ENCODE measurements at places on chromosomes 13 and 19.

DNA sequence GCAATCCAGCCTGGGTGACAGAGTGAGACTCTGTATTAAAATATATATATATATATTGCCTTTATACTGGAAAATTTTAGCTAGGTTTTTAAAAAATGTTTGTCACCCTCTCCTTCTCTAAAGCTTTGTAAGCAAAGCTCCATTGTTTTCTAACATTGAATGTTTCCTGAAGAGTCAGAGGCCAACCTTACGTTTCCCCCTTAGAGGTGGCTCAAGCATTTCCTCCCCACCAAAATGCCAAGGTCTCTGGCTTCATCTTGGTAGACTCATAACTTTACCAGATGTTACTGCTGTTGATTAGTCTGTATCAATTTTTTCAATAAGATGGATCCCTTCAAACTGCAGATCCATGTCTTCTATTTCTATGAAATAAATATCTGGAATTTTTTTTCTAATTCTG lies 25.2 kb upstream of the IPO5 start:
- no peak for DNase-seq

GRCh38 chr13:41222259-41222852 lies 28.0 kb upstream of the KBTBD7 start:
- peak; percentile 58 for DNase-seq

DNA sequence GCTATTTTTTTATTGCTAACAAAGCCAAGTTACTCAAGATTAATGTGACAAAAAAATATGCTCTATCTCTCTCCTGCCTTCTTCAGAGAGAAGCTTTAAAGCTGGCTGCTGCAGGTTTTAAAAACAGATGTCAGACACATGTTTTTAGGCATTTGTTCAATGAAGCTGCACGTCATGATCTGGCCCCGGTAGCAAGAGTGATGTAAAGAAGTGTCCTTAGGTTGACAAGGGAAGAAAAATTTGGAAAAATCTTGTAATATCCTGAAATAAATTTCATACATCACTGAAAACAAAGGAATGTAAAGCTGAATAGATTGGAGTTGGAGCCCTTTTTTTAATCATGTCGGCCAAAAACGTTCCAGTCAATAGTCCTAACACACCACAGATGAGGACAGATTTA lies 531.4 kb upstream of the NBEA start:
- no peak for DNase-seq

- no peak for DNase-seq
Observed at GRCh38 chr13:81591528-81592220, 1250.7 kb upstream of the SPRY2 start.

GRCh38 chr13:30026093-30026492 lies 175.7 kb upstream of the UBL3 start:
- peak; percentile 97 for DNase-seq

GRCh38 chr19:4431808-4432674 lies 25.6 kb downstream of the UBXN6 start:
- no peak for DNase-seq

DNA sequence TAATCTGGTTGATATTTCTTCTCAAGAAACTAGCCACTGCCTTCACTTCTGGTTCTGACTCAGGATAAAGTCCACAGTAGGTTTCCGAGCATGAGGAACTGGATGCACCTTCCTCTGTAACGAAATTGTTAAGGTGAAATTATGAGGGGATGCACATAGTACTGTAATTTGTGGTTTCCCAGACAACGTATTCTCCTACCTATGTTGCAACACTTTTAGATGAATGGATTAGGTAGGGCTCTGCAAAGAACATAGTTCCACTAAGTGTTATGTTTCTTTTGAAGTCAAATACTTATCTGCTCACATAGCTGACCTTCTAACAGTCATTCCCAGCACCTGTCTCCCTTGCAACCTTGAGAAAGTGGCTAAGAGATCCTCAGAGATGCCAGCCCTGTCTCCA lies 5.7 kb upstream of the ZC3H13 start:
- DNase-seq: no peak

DNA sequence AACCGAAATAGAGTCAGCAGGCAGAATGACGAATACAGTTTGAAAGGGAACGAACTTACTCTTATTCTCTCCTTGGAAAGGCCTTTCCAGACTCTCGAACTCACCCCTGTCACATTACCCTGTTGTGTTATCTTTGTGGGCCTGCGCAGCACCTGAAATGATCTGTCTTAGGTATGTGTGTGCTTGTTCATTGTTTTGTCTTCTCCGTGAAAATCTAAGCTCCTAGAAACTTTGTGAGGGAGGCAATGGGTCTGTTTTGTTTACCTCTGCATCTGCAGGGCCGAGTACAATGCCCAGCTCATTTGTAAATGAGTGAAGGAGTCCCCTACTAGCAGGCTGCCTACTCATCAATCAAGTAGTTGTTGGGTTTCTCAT lies 19.6 kb downstream of the HMGB1 start:
- DNase-seq: no peak

- DNase-seq: peak; percentile 48
Observed at GRCh38 chr13:107275945-107276614, 708.1 kb upstream of the ARGLU1 start.

DNA sequence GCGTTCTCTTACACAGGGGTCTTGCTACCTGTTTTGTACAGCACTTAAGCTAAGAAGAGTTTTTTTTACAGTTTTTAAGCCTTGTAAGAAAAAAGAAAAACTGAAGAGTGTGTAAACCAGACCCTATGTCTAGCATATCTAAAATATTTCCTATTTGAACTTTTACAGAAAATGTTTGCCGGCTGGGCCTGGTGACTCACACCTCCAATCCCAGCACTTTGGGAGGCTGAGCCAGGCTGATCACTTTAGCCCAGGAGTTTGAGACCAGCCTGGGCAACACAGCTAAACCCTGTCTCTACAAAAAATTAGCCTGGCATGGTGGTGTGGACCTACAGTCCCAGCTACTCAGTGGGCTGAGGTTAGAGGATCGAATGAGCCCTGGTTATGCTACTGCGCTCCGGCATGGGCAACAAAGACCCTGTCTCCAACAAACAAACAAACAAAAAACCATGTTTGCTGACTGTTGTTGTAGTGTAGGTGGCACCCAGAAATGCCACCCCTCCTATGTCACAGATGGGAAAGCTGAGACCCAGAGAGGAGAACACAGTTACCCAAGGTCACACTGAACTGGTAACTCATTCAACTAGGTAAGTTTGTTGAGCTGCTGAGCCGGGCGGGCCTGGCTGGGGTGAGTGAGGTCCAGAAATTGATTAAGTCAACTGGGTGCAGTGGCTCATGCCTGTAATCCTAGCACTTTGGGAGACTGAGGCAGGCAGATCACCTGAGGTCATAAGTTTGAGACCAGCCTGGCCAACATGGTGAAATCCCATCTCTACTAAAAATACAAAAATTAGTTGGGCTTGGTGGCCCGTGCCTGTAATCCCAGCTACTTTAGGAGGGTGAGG lies 1.9 kb upstream of the VASP start:
- DNase-seq: peak; percentile 64

GRCh38 chr19:12521996-12522395 lies 29.3 kb downstream of the ZNF564 start:
- no peak for DNase-seq

DNA sequence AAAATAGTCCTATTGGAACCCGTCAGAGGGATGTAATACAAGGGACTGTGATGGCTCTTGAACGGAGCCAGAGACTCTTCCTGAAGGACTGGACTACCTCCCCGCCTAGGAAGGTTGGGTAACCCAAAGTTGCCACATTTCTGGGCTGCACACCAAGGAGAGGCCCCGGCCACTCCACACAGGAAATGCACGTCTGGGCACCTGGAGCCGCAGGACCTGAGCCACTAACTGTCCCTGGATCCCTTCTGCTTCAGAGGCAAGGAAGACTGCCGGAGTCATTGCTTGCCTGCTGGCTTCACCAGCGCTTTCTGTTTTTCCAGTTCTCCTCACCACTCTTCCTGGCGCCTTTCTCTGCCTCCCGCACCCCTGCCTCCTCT lies 1.2 kb upstream of the FLT1 start:
- peak; percentile 17 for DNase-seq

GRCh38 chr13:32752997-32753606 lies 166.8 kb downstream of the PDS5B start:
- DNase-seq: no peak

DNA sequence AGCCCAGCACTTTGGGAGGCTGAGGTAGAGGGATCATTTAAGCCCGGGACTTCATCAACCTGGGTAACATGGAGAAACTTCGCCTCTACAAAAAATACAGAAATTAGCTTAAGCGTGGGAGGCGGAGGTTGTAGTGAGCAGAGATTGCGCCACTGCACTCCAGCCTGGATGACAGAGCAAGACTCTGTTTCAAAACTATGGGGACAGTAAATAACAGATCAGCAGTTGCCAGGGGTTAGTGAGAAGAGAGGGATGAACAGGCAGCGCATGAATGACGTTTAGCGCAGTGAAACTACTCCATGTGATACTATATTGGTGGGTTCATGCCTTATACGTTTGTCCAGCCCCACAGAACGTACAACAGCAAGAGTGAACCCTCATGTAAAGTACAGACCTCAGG lies 7.1 kb upstream of the ICAM3 start:
- peak; percentile 47 for DNase-seq

- DNase-seq: no peak
Observed at GRCh38 chr19:4705413-4706131, 18.1 kb downstream of the DPP9 start.

DNA sequence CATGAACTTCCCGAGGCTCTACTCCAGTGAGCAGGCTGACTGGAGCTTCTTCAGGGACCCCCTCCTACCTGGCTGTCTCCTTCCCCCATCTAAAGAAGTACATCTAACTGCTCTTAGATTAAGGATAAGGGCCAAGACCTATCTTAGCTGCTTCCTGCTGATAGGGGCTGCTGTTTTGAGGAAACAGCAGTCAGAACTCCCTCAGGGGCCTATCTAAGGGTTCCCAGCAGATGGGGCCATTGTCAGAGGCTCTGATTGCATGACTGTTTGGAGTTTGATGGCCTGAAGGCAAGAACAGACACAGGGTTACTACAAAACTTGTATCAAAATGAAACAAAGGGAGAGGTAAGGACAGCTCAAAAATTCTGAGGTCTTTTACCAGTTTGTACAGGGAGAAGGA lies 2636.9 kb upstream of the PCDH20 start:
- no peak for DNase-seq

- no peak for DNase-seq
Observed at GRCh38 chr13:33105387-33106005, 89.3 kb downstream of the KL start.

- no peak for DNase-seq
Observed at GRCh38 chr19:34910770-34911169, 15.9 kb upstream of the ZNF30 start.

DNA sequence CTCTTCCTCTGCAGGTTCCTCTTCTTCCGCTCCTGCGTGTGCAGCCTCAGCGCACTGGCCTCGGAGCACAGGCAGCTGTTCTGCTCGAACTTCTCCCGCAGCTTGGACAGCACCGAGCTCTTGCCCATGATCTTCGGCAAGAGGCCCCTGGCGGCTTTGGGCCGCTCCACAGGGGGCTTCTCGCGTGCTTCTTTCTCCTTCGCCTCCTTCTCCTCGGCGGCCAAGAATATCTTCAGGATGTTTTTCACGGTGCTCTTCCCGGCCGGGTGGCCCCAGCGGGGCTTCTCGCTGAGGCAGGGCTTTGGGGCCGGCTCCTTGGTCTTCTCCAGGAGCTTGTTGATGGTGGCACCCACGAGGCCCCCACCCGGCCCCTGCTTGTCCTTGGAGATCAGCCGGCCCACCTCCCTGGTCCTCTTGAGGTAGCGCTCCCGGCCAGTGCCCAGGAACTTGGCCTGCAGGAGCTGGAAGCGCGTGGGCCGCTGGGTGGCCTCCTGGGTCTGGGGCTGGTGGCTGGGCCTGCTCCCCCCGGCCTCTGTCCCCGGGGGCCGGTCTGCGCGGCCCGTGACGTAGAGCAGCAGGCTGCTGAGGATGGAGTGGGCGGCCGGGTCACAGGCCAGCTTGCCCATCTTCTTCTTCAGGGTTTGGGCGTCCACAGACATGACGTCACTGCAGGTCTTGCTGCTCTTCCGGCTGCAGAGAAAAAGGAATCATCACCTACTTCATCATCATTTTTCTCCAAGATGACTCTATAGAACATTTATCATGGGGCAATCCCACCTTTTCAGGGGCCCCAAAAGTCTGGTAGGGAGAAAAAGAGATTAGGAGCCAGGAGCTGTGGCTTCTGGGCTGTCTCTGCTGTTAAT lies 43.8 kb upstream of the GRTP1 start:
- DNase-seq: peak; percentile 20

DNA sequence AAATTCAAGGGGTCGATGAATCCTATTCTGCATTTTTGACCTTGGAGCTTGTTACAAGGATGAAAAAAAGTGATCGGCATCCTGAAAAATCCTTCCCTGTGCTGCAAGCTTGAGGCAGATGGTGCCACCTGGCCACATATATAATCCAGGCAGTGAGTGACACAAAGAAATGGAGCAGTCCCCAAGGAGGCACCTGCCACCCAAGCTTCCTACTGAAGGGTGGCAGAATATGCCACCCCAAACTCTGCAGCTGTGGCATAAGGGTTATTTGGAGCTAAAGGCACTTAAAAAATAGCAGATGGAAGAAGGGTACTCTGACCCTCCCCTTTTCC lies 15.4 kb downstream of the TMEM272 start:
- no peak for DNase-seq

- DNase-seq: no peak
Observed at GRCh38 chr13:51922771-51923480, 61.2 kb downstream of the CCDC70 start.

GRCh38 chr13:46232281-46232680 lies 20.6 kb downstream of the LRRC63 start:
- peak; percentile 50 for DNase-seq

- no peak for DNase-seq
Observed at GRCh38 chr13:72258340-72258981, 391.5 kb upstream of the DACH1 start.

GRCh38 chr13:40812102-40812501 lies 22.7 kb downstream of the SLC25A15 start:
- no peak for DNase-seq

DNA sequence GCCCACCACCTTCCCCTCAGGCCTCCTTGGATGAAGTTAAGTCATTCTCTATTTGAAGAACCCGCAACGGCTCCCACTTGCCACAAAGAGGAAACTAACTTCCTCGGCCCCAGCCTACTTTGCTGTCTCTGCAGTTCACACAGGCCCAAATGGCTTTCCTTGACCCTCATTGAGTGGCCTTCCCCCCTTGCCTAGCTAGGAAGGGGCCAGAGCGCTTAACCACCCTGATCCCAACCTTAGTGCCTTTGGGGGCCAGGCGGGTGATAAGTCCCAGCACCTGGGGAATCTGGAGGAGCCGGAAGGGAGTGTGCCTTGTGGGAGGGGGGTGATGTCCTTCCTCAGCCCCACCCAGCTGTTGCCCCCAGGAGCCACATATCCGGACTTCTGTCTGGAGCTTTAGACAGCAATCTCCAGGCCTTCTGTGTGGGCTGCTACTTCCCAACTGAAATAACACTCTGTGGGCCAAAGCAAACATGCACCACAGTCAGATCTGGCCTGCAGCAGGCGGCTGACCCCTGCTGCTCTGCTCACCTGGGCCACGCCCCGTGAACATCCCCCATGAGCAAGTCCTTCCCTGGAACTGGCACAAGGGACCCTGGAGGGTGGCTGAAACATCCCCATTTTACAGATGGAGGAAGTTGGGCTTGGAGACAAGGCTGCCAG lies 10.5 kb downstream of the NECTIN2 start:
- DNase-seq: no peak
